Activated naive CD4-positive, alpha-beta T cell treated with anti-CD3 and anti-CD28 coated beads for 36 hours (primary cell): ENCODE measurements at places on chromosomes 4 and X. TPM values are rescaled to one million over a fixed set of nuclear protein-coding genes. Genes with fewer than 3 reads are reported as not detected.
A peak's percentile ranks its signal among the peaks of the same experiment; 100 is the strongest.

Gene ADH1C
- total RNA-seq, result not detected

Gene NXF2B
- not detected for total RNA-seq

Gene PPEF1
- total RNA-seq, result 0.30 TPM

Gene OPN1MW3
- total RNA-seq, result not detected

Gene SLC9B1
- total RNA-seq, result 3.5 TPM

Gene SRD5A3
- total RNA-seq, result 22.3 TPM

Gene CHRDL1
- not detected for total RNA-seq

Gene CCKAR
- not detected for total RNA-seq

Gene FRMD7
- not detected for total RNA-seq

Gene TMSB15B
- total RNA-seq, result 7.2 TPM

DNA sequence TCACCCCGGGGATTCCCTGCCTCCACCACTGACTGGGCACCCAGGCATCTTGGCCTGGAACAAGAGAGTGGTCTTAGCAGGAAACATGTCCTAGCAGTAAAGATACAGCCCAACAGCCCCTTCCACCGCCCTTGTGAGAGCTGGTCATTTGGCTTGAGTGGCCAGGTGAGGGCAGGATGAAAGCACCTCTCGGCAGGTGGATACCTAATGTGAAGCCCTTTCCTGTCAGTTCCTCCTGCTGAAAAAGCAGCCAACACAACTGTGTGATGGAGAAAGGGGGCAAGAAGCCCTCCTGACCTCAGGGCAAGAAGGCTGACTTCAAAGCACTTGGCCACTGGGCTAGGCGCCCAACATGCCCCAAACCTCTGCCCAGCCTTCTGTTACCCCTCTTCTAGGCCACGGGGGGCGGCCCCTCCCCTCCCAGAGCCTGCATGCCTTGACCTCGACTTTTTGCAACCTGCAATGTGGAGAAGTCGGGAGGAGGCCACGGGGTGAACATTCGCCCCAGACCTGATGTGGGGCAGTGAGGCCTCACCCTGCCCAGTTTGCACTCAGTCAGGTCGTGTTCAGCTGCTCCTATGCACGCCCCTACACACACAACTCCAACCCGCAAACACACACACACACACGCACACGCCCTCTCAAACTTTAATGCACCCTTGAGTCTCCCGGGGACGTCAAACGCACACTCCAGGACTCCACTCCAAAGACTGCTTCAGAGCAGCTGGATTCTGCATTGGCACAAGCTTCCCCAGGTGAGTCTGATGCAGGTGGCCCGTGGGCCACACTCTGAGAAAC is 1.1 kb downstream of the LGI2 start:
- no peak overlapping the region for H3K27ac ChIP-seq
- peak overlapping the region; percentile 7 for H3K4me3 ChIP-seq
- H3K4me1 ChIP-seq, result peaks cover 4% of the 10 kb centered on the region
- H3K27me3 ChIP-seq, result peaks cover 66% of the 10 kb centered on the region

- no peak overlapping the region for H3K27ac ChIP-seq
- no peaks in the 10 kb centered on the region for H3K27me3 ChIP-seq
- no peak overlapping the region for H3K4me3 ChIP-seq
- no peaks in the 10 kb centered on the region for H3K4me1 ChIP-seq
- no peak for DNase-seq
Measured at GRCh38 chr4:122010610-122011009, 58.8 kb upstream of the TRPC3 start.

DNA sequence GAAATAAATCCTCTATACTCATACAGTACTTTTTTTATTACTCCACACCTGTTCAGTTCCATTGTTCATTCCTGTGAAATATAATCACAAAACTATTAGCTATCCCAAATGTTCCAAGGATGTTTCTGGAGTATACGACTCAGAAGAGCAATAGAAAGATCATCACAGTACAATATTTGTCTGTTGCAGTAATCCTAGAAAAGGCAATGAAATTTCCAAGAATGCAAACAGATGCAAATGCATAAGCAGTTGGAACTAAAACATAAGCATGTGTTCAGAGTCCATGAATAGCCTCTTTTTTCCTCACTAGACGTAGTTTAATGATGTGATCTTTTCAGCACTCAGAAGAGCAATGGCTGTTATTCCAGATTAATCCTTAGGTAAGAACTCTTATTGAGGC is 55.2 kb downstream of the RTL3 start:
- H3K27me3 ChIP-seq, result no peaks in the 10 kb centered on the region
- DNase-seq, result no peak
- no peak overlapping the region for H3K4me3 ChIP-seq
- H3K27ac ChIP-seq, result no peak overlapping the region
- H3K4me1 ChIP-seq, result no peaks in the 10 kb centered on the region
- no peaks in the 10 kb centered on the region for H3K36me3 ChIP-seq

- no peaks in the 10 kb centered on the region for H3K4me1 ChIP-seq
- no peaks in the 10 kb centered on the region for H3K27me3 ChIP-seq
- no peak for DNase-seq
- H3K27ac ChIP-seq, result no peak overlapping the region
- no peak overlapping the region for H3K4me3 ChIP-seq
Measured at GRCh38 chrX:94545722-94546121, 871.7 kb downstream of the FAM133A start.

DNA sequence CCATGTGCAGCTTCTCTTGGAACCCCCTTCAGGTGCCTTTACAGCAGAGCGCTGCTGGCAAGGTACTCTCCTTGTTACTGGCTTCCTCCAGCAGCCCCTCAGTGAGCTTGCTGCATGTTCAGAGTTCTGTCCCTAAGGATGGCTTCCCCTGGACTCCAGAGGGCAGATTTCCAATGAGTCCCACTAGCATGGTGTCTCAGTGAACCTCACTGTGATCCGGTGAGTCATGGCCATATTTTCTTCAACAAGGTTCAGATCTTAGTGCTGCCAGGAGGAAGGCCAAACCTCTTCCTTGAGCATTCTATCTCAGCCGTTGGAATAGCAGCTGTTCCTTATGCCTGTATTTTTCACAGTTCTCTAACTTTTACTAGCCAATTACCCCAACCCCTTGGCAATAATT is 98.8 kb downstream of the CASK start:
- no peak for DNase-seq
- peaks cover 16% of the 10 kb centered on the region for H3K36me3 ChIP-seq
- H3K4me3 ChIP-seq, result no peak overlapping the region
- H3K27ac ChIP-seq, result no peak overlapping the region
- H3K27me3 ChIP-seq, result no peaks in the 10 kb centered on the region

DNA sequence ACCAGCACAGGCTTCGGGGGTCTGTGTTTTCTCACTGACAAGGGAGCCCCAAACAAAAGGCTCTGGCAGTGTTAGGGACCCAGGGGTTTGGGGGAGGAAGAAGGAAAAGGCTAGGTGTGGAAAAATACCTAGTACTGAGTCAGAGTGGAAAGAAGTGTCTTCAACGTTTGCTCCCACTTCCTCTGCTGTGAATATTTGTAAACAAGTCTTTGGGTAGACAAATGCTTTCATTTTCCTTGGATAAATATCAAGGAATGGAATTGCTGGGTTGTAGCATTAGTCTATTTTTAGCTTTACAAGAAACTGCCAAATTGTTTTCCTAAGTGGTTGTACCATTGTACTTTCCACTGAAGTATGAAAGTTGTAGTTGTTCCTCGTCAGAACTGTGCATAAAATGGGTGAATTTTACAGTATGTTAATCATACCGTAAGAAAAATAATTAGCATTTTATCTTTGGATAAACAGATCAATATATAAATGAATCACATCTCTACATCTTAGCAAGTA is 17.4 kb downstream of the COL4A5 start:
- no peak for DNase-seq
- no peak overlapping the region for H3K4me3 ChIP-seq
- H3K27me3 ChIP-seq, result no peaks in the 10 kb centered on the region
- H3K4me1 ChIP-seq, result no peaks in the 10 kb centered on the region
- H3K36me3 ChIP-seq, result no peaks in the 10 kb centered on the region

- H3K4me3 ChIP-seq, result no peak overlapping the region
- H3K4me1 ChIP-seq, result no peaks in the 10 kb centered on the region
- H3K36me3 ChIP-seq, result no peaks in the 10 kb centered on the region
- no peaks in the 10 kb centered on the region for H3K27me3 ChIP-seq
- no peak for DNase-seq
Measured at GRCh38 chrX:151039351-151039750, 56.2 kb downstream of the HMGB3 start.

GRCh38 chr4:82891707-82892466 is 934 bp upstream of the SEC31A start:
- peaks cover 26% of the 10 kb centered on the region for H3K36me3 ChIP-seq
- peak overlapping the region; percentile 81 for H3K4me3 ChIP-seq
- H3K4me1 ChIP-seq, result peaks cover 48% of the 10 kb centered on the region

GRCh38 chrX:134645936-134646543 is 12.2 kb downstream of the PLAC1 start:
- peaks cover 25% of the 10 kb centered on the region for H3K27me3 ChIP-seq
- no peaks in the 10 kb centered on the region for H3K36me3 ChIP-seq
- H3K4me3 ChIP-seq, result no peak overlapping the region
- DNase-seq, result no peak

- H3K4me1 ChIP-seq, result no peaks in the 10 kb centered on the region
- H3K27ac ChIP-seq, result no peak overlapping the region
- H3K4me3 ChIP-seq, result no peak overlapping the region
- DNase-seq, result no peak
- H3K27me3 ChIP-seq, result peaks cover 4% of the 10 kb centered on the region
- peaks cover 8% of the 10 kb centered on the region for H3K36me3 ChIP-seq
Measured at GRCh38 chr4:155342142-155342541, 34.6 kb downstream of the MAP9 start.

- no peak for DNase-seq
- H3K4me3 ChIP-seq, result no peak overlapping the region
- no peaks in the 10 kb centered on the region for H3K27me3 ChIP-seq
- no peak overlapping the region for H3K27ac ChIP-seq
- no peaks in the 10 kb centered on the region for H3K36me3 ChIP-seq
- no peaks in the 10 kb centered on the region for H3K4me1 ChIP-seq
Measured at GRCh38 chr4:88353324-88353723, 25.3 kb upstream of the HERC6 start.

- H3K36me3 ChIP-seq, result no peaks in the 10 kb centered on the region
- H3K4me3 ChIP-seq, result no peak overlapping the region
- no peak for DNase-seq
- no peak overlapping the region for H3K27ac ChIP-seq
- no peaks in the 10 kb centered on the region for H3K27me3 ChIP-seq
- H3K4me1 ChIP-seq, result no peaks in the 10 kb centered on the region
Measured at GRCh38 chrX:68763481-68763880, 65.3 kb upstream of the EFNB1 start.

GRCh38 chrX:2185341-2186082 is 315.3 kb downstream of the DHRSX start:
- H3K27ac ChIP-seq, result no peak overlapping the region
- H3K27me3 ChIP-seq, result no peaks in the 10 kb centered on the region
- peaks cover 2% of the 10 kb centered on the region for H3K36me3 ChIP-seq
- no peak overlapping the region for H3K4me3 ChIP-seq
- DNase-seq, result no peak

GRCh38 chr4:107392380-107392779 is 327.7 kb downstream of the PAPSS1 start:
- H3K27me3 ChIP-seq, result peaks cover 3% of the 10 kb centered on the region
- DNase-seq, result no peak
- no peaks in the 10 kb centered on the region for H3K4me1 ChIP-seq
- no peak overlapping the region for H3K27ac ChIP-seq

DNA sequence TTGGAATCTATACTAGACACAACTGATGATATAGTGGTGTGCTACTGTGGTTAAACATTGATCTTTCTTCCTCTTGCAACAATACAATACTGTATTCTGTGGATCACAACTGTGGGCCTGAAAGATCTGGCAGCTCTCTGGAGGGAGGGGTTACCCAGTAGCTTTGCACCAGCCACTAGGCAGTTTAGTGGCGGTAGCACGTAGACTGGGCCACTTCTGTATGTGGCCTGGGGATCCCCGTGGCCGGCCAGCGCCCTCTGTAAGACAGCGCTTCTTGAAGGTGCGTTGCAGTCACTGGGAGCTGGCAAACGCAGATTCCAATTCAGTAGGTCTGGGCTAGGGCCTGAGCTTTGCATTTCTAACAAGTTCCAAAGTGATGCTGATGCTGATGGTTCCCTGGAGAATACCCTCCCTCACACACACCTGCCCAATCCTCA is 168.6 kb downstream of the MGST2 start:
- H3K4me3 ChIP-seq, result no peak overlapping the region
- H3K27ac ChIP-seq, result no peak overlapping the region
- no peaks in the 10 kb centered on the region for H3K4me1 ChIP-seq

DNA sequence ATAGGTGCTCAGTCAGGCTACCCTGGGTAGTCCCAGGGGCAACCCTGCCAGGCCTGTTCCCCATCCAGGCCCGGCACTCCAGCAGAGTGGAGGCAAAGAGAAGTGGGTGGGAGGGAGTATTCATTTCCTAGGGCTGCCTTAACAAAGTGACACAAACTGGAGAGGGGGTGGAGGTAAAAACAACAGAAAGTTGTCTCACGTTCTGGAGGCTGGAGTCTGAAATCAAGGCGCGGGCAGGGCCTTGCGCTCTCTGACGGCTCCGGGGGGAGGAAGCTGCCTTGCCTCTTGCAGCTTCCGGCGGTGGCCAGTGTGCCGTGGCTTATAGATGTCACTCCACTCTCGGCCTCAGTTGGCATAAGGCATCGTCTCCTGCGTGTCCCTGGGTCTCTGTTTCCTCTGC is 90.8 kb downstream of the DCTD start:
- no peak overlapping the region for H3K4me3 ChIP-seq
- peaks cover 6% of the 10 kb centered on the region for H3K4me1 ChIP-seq
- H3K36me3 ChIP-seq, result no peaks in the 10 kb centered on the region
- H3K27me3 ChIP-seq, result peaks cover 23% of the 10 kb centered on the region
- H3K27ac ChIP-seq, result no peak overlapping the region

DNA sequence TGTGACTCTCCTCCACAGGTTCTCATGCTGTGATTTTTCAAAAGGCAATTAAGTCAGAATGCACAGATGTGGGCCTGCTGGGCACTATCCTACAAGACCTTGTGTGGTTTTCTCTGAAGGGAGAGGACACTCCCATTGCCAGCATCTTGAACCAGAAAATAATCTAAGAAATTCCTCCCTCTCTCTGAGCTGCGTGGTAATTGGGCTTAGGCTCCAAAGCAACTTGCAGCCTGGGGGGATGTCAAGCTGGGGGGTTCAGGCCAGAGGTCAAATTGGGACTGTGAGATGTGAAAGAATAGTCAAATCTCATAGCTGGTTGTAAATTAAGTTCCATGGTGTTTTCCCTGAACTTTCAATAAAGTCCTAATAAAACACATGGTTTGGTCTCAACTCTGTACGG is 350.6 kb upstream of the SLC7A11 start:
- H3K4me3 ChIP-seq, result no peak overlapping the region
- H3K27me3 ChIP-seq, result no peaks in the 10 kb centered on the region
- H3K27ac ChIP-seq, result no peak overlapping the region
- no peaks in the 10 kb centered on the region for H3K36me3 ChIP-seq
- H3K4me1 ChIP-seq, result no peaks in the 10 kb centered on the region
- DNase-seq, result no peak

- no peak overlapping the region for H3K27ac ChIP-seq
- H3K4me3 ChIP-seq, result no peak overlapping the region
- H3K4me1 ChIP-seq, result no peaks in the 10 kb centered on the region
- peaks cover 1% of the 10 kb centered on the region for H3K36me3 ChIP-seq
- DNase-seq, result no peak
Measured at GRCh38 chr4:5984843-5985242, 33.4 kb downstream of the C4orf50 start.

- peaks cover 3% of the 10 kb centered on the region for H3K4me1 ChIP-seq
- H3K4me3 ChIP-seq, result no peak overlapping the region
- H3K36me3 ChIP-seq, result no peaks in the 10 kb centered on the region
Measured at GRCh38 chrX:49067285-49068120, 6.3 kb downstream of the PRAF2 start.

- no peaks in the 10 kb centered on the region for H3K4me1 ChIP-seq
- no peaks in the 10 kb centered on the region for H3K27me3 ChIP-seq
- no peak overlapping the region for H3K27ac ChIP-seq
- no peaks in the 10 kb centered on the region for H3K36me3 ChIP-seq
- no peak for DNase-seq
- no peak overlapping the region for H3K4me3 ChIP-seq
Measured at GRCh38 chrX:143757887-143758286, 37.3 kb upstream of the SPANXN2 start.
